ENCODE measurements at places on chromosomes 5 and 9.

GRCh38 chr9:37949576-37949975, 45.6 kb upstream of the SLC25A51 start:
- no peak for DNase-seq

DNA sequence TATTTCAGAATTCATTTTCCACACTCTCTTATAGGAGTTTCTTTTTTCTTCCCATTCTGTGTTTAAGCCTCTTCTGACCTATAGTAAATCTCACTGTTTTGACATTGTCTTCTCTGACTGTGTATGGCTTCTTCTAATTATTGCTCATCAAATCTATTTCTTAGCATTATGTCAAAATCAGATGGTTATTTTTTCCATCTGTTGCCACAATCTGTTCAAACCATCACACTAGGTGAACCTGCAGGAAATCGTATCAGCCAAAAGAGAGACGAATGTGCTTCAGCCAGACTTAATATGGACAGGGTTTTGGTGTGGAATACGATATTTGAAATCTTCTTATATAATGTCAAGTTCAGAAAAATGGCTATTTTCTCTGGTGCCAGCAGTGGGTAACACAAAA, 15.9 kb upstream of the SEMA4D start:
- no peak for DNase-seq

DNA sequence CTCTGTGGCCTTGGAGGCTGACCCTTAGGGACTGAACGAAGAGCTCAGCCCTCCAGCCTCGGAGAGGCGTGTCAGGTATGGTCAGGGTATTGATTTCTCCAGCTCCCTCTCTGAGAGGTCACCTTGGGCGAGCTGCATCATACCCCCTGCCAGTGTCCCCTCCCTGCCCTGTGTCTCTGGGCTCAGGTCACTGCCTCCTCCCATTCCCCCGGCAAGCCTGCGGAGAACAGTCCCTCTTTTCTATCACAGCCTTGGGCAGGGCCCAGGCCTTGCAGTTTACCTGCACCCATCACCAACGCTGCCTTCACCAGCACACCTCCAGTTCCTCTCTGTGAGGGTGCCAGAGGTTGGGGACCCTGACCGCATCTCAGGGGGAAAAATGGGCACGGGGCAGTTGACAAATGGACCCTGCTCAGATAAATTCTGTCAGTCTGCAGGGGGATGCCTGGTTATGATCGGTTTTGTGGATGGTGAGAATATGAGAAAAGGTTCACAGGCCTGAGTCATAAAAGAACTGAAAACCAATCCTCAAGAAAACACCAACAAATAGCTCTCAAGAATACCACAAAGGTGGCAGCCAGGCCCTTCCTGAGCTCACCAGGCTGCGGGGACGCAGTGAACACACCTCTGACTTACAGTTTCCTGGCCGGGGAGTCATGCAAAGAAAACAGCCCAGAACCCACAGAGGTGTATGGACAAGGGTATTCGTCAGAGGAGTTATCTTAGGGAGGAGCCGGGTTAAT, 24.7 kb upstream of the RXRA start:
- DNase-seq: no peak

GRCh38 chr5:159341906-159342310, 11.6 kb upstream of the IL12B start:
- DNase-seq: peak; percentile 56

DNA sequence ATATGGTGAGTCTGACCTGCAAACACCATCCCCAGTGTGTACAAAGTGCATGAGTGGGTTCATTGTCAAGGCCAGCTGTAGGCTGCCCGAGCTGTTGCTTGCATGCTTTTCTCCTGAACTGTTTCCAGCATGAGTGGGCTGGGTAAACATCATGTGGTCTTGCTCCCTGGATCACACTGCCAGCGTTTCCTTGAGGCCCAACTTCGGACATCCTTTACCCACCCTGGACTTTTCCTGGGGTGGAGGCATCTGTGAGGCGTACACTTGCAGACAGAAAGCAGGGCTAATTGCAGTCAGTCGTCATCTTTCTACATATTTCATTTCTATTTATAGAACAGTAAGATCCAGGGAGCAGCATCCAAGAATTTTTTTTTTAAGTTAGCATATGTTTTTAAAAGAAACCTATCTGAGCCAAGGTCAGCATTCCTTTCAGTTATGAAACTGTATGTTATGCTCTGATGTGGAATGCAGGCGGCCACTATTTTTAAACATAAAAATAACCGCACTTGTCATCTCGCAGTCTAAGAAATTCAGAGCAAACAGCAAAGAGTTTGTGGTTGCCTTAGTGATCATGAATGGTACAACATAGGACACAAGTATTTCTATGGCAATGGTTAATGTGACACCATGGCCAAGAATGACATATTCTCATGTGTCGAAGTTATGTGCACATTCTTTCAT, 106.5 kb upstream of the DMRT1 start:
- DNase-seq: peak; percentile 96

GRCh38 chr9:22073349-22073748, 64.2 kb upstream of the CDKN2B start:
- no peak for DNase-seq

- peak; percentile 50 for DNase-seq
These were observed 156.5 kb upstream of the PITX1 start for GRCh38 chr5:135190416-135191083.

- no peak for DNase-seq
These were observed 381.1 kb upstream of the CDH10 start for GRCh38 chr5:25025831-25026230.

DNA sequence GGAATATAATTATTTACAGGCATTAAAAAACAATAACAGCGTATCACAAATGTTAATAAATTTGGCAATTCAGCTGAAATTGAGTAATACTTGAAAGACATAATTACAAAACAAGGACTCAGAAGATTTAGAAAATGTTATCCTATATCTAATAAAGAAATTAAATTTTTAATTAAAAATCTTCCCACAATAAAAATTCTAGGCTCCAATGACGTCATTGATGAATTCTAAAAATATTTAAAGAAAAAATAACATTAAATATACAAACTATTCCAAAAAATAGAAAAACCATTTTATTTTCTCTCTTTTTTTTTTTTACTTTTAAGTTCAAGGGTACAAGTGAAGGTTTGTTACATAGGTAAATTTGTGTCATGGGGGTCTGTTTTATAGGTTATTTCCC, 161.5 kb downstream of the ADAMTS6 start:
- no peak for DNase-seq

- no peak for DNase-seq
These were observed 471.1 kb upstream of the WWC1 start for GRCh38 chr5:167820101-167820990.

DNA sequence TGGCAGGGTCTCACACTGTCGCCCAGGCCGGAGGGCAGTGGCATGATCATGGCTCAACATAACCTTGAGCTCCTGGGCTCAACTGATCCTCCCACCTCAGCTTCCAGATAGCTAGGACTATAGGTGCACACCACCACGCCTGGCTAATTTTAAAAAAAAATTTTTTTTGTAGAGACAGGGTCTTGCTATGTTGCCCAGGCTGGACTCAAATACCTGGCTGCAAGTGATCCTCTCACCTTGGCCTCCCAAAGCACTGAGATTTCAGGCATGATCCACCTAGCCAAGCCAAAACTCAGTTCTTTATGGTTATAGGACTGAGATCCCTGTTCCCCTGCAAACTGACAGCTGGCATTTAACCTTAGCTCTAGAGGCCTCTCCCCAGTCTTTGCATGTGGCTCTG, 5.3 kb downstream of the LMBRD2 start:
- no peak for DNase-seq

GRCh38 chr9:33742051-33742450, 53.3 kb upstream of the PRSS3 start:
- DNase-seq: no peak

DNA sequence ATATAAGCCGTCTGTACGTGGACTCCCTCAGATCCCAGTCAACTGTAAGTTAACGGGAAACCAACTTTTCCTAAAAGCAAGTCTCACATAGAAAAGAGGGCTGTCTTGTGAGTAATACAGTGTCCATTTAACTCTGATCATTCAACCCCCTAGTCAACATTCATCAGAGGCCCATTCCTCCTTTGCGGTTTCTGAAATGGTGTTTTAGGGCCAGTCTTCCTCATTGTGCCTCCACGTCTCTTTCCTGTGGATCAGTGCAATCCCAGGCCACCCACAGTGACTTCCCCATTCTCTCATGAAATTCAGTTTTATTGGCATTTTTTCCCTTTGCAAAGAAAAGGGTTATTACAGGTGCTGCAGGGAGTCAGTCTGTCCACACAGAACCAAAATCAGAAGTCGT, 261.8 kb downstream of the NR3C1 start:
- no peak for DNase-seq

- no peak for DNase-seq
These were observed 13.6 kb downstream of the CSF2 start for GRCh38 chr5:132087176-132087575.
